Muscle of leg (tissue), 16 donors: ENCODE measurements at places on chromosomes 4 and X.

DNA sequence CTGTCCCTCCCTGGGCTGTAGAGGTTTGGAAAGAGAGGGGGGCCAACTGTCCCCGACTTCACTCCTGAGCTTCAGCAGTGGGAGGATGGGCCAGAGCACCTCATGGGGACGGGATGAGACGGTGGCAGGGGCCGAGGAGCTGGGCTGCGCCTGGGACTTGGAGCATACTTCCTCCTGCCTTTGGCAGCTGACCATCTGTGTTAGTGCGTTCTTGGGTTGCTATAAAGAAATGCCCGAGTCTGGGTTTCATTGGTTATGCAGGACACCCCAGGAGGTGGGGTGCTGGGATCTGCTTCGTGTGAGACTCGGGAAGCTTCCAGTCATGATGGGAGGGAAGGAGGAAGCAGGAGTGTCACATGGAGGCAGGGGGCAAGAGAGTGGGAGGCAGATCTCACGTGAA lies 7.4 kb downstream of the PSAPL1 start:
- no peaks in the 10 kb centered on the region for H3K27me3 ChIP-seq
- H3K27ac ChIP-seq = no peak overlapping the region
- H3K36me3 ChIP-seq = no peaks in the 10 kb centered on the region

DNA sequence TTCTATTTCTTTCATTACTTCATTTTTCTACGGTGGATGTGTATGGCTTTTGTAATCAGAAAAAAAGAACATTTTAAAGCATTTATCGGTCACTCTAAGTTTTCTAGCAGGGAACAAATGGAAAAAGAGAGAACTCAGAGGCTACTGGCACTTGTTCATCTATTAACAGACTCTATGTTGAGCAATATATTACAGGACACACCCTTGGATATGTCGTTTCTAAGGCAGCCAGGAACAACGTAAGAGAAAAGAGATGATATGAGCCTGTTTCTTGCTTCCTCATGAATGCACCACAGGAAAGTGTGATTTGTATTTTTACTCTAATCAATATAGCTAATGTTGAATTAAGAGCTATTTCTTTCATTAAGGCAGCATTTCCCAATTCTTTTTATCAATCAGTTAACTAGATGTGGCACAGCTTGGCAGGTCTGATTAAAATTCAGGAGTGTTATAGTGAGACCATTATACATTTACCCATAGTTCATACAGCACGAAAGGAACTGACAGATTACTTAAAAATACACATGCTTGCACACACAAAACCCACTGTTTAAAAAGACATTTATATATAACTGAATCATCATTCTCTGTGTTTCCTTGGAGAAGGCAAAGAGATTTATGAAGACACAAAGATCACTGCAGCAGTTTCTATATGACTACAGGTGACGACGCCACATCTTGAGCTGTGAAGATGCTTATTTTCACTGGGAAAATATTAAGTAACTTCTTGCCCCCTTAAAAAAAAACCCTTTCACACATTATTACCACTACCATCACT lies 13.0 kb downstream of the RAB9B start:
- no peaks in the 10 kb centered on the region for H3K36me3 ChIP-seq
- DNase-seq = peak; percentile 63
- H3K27ac ChIP-seq = no peak overlapping the region
- no peaks in the 10 kb centered on the region for H3K4me1 ChIP-seq

DNA sequence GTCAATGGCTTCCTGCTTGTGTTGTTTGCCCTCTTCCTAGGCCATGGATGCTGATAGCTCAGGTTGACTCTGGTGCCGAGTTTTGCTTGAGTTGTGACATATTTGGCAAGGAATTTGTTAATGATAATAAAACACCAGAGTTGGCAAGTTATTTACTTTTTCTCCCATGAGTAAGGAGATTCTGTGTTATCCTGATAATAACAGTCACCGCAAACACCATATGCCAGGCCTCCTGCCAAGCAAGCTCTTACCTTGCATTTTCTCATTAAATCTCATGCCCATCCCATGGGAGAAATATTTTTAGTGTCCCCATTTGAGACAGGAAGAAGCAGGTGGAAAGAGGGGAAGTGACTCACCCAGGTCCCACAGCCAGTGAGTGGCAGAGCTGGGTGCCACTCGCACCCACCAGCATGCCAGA lies 67.4 kb upstream of the CLCN4 start:
- H3K27me3 ChIP-seq = peaks cover 28% of the 10 kb centered on the region
- no peak for DNase-seq
- peaks cover 14% of the 10 kb centered on the region for H3K36me3 ChIP-seq
- peaks cover 7% of the 10 kb centered on the region for H3K4me1 ChIP-seq
- H3K4me3 ChIP-seq = no peak overlapping the region

DNA sequence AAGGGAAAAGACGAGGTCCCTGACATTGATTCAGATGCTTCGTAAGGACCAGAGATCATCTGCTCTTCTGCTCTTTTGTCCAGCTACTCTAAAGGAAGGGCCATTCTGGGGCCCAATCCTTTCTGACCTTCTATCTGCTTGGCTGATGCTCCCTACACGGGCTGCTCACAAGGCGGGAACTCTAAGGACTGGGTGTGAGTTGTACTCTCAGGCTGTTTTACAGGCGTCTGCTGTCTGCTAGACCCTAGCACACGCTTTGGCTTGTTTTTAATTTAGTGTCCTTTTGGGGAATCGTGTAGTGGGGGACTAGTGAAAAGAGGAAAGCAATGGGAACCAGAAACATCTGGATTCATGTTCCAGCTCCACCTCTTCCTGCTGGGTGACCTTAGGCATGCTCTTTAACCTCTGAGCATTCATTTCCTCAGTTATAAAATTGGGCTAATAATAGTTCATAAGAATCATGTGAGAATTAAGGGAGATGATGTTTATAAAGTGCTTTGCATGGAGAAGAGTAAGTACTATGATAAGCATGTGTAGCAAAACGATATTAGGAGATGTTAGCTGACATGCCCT lies 53.1 kb downstream of the CASP3 start:
- no peaks in the 10 kb centered on the region for H3K27me3 ChIP-seq
- H3K4me3 ChIP-seq = no peak overlapping the region
- peak; percentile 22 for DNase-seq

- H3K4me3 ChIP-seq = no peak overlapping the region
- DNase-seq = peak; percentile 69
- H3K27me3 ChIP-seq = peaks cover 24% of the 10 kb centered on the region
- H3K4me1 ChIP-seq = peaks cover 45% of the 10 kb centered on the region
- no peak overlapping the region for H3K27ac ChIP-seq
Measured at GRCh38 chr4:7607156-7607910, 172.6 kb upstream of the PSAPL1 start.

GRCh38 chr4:2867758-2868491 lies 24.3 kb downstream of the ADD1 start:
- peak; percentile 77 for DNase-seq
- no peaks in the 10 kb centered on the region for H3K27me3 ChIP-seq
- H3K36me3 ChIP-seq = peaks cover 7% of the 10 kb centered on the region
- H3K4me3 ChIP-seq = no peak overlapping the region

DNA sequence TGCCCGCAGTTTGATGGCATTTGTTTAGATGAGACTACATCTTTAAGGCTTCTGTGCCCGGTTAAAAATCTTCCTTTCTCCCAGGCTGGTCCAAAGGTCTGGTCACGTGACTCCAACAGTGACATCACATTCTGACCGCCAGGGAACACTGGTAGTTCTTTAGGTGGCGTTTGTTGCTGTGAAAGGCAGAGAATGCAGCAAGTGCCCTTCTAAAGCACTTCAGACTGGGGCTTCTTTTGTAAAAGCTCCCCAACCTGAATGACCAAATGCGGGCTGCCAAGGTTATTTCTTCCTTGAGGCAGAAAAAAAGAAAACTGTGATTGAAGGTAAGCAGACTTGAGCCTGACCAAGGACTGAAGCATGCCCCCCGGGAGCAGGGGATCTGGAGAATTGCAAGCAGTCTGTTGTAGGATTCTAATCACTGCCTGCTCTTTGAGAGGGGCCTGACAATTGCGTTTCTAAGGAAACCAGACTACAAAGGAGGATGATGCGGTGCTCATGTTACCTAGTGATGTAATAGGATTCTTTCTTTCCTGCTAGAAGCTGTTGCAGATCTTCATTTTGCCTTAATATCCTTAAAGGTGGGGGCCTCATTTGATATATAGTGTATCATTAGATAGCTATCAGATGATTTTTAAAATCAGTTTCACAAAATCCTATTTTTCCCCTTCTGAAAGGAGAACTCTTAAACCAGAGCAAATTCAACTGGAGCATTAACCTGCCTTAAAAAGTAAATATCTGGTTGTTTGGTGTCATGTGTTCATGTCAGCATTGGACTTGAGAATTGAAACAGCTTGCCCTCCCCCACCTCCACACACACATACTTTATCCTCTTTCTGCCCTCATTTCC lies 133.1 kb downstream of the AKAP4 start:
- peaks cover 5% of the 10 kb centered on the region for H3K27me3 ChIP-seq
- peaks cover 12% of the 10 kb centered on the region for H3K36me3 ChIP-seq
- H3K27ac ChIP-seq = no peak overlapping the region
- H3K4me1 ChIP-seq = no peaks in the 10 kb centered on the region
- DNase-seq = peak; percentile 22

DNA sequence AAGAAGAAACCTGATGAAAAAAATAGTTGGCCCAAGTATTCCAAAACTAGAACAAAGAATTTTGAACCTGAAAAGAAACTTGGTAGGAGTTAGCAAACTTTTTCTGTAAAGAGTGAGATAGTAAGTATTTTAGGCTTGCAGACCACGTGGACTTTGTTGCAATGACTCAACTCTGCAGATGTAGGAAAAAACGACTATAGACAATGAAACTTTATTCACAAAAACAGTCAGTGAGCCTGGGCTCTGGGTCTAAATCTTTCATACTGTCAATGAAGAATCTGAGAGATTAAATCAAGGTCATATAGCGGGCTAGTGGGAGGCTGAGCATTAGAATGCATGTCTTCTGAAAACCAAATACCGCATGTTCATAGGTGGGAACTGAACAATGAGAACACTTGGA lies 23.0 kb downstream of the SH3D19 start:
- no peaks in the 10 kb centered on the region for H3K36me3 ChIP-seq
- DNase-seq = no peak
- no peaks in the 10 kb centered on the region for H3K27me3 ChIP-seq
- H3K4me3 ChIP-seq = no peak overlapping the region
- H3K27ac ChIP-seq = no peak overlapping the region
- no peaks in the 10 kb centered on the region for H3K4me1 ChIP-seq

- no peaks in the 10 kb centered on the region for H3K36me3 ChIP-seq
- no peaks in the 10 kb centered on the region for H3K4me1 ChIP-seq
- H3K27ac ChIP-seq = no peak overlapping the region
- DNase-seq = peak; percentile 25
- no peak overlapping the region for H3K4me3 ChIP-seq
Measured at GRCh38 chr4:100240008-100240407, 49.7 kb upstream of the DDIT4L start.

DNA sequence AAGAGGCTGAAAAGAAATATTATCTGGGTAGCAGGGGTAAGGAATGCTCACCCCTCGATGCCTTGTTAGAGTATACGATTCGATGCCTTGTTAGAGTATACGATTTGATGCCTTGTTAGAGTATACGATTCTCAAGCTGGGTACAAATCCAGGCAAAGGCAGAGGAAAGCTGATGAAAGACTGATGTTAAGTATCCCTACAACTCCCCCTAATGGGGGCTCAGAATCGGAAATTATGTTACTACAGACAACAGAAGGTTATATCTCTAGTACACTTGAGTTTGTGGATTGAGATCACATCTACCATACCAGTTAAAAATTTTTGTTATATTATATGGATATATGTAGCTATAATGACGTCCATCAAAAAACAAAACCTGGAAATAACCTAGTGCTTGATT lies 4.8 kb downstream of the LRRC66 start:
- H3K4me1 ChIP-seq = no peaks in the 10 kb centered on the region
- H3K36me3 ChIP-seq = peaks cover 8% of the 10 kb centered on the region
- no peaks in the 10 kb centered on the region for H3K27me3 ChIP-seq
- H3K4me3 ChIP-seq = no peak overlapping the region
- no peak overlapping the region for H3K27ac ChIP-seq
- peak; percentile 32 for DNase-seq

DNA sequence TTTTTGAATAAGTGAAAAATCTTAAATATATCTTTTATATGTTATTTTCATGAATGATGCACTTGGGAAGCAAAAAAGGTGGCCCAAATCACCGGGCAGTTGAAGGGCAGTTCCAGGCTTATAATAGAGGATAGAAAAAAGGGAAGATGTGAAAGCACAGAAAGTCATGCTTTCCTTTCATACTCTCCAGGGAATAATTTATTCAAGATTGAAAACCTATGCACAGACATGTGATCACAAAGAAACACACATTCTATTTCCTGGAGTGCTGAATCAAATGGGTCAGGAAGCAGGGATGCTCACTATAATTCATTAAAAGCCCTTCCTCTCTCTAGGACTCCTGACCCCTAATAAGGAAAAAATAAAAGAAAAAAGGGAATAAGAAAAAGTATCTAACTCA lies 66.1 kb upstream of the USP38 start:
- no peak for DNase-seq
- no peak overlapping the region for H3K4me3 ChIP-seq
- no peaks in the 10 kb centered on the region for H3K4me1 ChIP-seq
- H3K27me3 ChIP-seq = no peaks in the 10 kb centered on the region

DNA sequence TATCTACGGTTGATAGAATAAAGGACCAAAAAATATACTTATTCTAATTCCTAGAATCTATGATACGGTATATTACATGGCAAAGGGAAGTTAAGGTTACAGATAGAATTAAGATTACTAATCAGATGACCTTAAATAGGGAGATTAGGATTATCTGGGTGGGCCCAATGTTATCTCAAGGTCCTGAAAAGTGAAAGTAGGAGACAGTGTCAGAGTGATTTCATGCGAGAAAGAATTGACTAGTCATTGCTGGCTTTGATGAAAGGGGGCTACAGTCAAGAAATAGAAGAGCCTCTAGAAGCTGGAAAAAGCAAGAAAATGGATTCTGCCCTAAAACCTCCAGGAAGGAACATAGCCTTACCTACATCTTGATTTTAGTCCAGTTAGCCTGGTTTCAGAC lies 176.9 kb upstream of the PPP1R2C start:
- peaks cover 7% of the 10 kb centered on the region for H3K27me3 ChIP-seq
- no peak overlapping the region for H3K27ac ChIP-seq
- no peak for DNase-seq
- no peaks in the 10 kb centered on the region for H3K36me3 ChIP-seq

DNA sequence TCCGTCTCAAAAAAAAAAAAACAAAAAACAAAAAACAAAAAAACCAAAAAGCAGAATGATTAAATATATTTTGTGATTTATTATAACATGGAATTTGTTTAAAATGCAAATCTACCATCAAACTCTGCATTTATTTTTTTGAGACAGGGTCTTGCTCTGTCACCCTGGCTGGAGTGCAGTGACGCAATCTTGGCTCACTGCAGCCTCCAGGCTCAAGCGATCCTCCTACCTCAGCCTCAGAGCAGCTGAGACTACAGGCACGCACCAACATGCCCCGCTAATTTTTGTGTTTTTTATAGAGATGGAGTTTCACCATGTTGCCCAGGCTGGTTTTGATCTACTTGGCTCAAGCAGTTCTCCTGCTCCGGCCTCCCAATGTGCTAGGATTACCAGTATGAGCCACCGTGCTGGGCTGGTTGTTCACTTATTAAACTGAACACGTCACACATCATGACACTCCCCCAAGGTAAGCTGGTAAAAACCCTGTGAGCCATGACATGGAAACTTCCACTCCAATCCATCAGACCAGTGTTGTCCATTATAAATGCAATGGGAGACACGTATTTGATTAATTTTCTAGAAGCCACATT lies 45.7 kb downstream of the RBM47 start:
- no peak overlapping the region for H3K4me3 ChIP-seq
- H3K27ac ChIP-seq = no peak overlapping the region
- H3K4me1 ChIP-seq = peaks cover 4% of the 10 kb centered on the region

GRCh38 chr4:80201252-80202151 lies 4.2 kb downstream of the PRDM8 start:
- peaks cover 58% of the 10 kb centered on the region for H3K27me3 ChIP-seq
- DNase-seq = peak; percentile 87
- peak overlapping the region; percentile 69 for H3K4me3 ChIP-seq
- H3K27ac ChIP-seq = peak overlapping the region; percentile 86

- H3K27ac ChIP-seq = no peak overlapping the region
- no peak overlapping the region for H3K4me3 ChIP-seq
- no peaks in the 10 kb centered on the region for H3K4me1 ChIP-seq
- no peaks in the 10 kb centered on the region for H3K27me3 ChIP-seq
Measured at GRCh38 chr4:17068891-17069290, 170.4 kb upstream of the LDB2 start.
